Heart right ventricle (tissue), 16 donors: ENCODE measurements at places on chromosomes 16 and 17. TPM values are rescaled to one million over a fixed set of nuclear protein-coding genes. Genes with fewer than 3 reads are reported as not detected.

DNA sequence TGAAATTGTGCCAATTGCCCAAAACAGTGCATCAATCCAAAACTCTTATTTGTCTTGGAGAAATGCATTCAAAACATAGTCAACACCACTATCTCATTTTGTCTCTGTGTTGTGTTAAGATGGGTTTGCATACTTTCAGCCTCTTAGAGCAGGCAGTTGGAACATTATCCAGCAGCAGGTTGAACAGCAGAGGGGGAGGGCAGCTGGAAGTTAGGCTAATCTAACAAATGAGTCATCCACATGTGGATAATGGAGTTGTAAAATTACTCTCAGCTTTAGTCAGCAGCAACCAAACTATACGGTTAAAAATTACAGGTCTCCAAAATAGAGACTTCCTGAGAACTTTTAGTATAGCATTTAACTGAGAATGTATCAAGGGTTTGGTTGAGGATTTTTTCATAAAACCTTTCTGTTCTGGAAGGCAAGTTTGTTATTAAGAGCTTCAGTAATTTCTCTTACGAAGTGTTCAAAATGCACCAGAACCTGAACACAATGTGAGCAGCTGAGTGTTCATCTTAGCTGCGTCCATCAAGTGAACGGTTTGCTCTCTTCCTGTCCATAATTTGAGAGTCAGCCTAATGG lies 46.3 kb downstream of the PRKCA start:
- no peaks in the 10 kb centered on the region for H3K36me3 ChIP-seq
- DNase-seq: no peak
- no peak overlapping the region for H3K27ac ChIP-seq
- H3K27me3 ChIP-seq: no peaks in the 10 kb centered on the region

DNA sequence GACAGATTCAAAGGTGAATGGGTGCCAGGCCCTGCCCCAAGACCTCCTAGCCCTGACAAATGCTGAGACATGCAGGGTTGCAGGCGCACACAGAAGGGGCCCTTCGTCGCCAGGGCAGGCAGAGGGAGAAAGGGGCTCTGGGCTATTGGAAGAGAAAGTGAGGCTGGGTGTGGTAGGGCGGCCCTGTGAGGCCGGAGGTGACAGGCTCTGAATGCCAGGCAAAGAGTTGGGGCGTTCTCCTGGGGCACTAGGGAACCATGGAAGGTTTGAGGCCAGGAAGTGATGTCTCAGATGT lies 26.4 kb upstream of the NXPH3 start:
- peaks cover 7% of the 10 kb centered on the region for H3K27me3 ChIP-seq
- no peak overlapping the region for H3K27ac ChIP-seq
- no peak overlapping the region for H3K4me3 ChIP-seq
- no peaks in the 10 kb centered on the region for H3K4me1 ChIP-seq
- H3K36me3 ChIP-seq: no peaks in the 10 kb centered on the region
- DNase-seq: no peak

DNA sequence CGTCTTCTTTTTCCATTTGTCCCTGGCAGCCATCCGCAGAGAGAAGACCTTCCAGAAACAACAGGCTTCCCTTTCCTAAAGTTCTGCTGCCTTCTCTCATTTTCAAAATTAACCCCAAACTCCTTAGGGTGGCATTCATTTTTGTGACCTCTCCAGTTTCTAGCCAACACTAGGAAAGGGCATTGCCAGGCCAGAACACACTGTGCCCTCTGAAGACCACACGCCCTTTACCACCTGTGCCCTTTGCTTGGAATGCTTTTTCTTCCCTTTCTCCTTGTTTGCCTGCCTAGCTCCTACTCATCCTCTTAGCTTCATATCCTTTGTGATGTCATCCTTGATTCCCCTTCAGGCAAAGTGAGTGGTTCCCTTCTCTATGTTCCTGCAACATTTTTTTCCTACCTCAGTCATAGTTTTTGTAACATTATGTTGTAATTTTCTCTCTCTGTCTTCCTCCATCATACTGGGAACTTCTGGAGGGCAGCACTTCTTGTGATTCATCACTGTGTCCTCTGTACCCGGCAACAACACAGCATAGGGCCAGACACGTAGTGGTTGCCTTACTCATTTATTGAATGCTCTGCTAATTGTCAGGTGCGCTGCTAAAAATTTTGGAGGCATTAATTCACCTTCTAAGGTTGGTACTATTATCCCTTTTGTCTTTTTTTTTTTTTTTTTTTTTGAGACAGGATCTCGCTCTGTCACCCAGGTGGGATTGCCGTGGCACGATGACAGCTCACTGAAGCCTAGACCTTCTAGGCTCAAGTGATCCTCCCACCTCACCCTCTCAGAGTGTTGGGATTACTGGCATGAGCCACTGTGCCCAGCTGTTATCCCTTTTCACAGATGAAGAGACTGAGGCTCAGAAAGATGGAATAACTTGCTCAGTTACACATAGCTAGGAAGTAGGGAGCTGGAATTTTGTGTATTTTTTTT lies 1.0 kb downstream of the KAT8 start:
- peaks cover 48% of the 10 kb centered on the region for H3K36me3 ChIP-seq
- H3K27ac ChIP-seq: peak overlapping the region; percentile 93
- H3K4me3 ChIP-seq: peak overlapping the region; percentile 78

DNA sequence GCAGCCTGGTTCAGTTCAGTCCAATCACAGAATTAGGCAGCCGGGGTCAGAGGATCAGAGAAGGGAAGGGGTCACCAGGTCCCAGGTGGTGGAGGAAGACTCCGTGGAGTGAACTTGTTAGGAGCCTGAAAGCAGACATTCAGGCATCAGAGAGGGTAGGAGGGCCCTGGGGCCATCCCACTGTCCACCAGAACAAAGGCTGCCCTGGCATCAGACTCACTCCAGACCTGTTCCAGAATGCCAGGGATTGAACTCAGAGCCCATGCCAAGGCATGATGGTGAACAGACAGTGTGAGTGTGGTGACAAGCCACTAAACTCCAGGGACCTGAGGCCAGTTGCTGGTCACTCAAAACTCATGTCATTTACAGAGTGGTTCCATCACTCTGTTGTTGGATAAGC lies 37.6 kb downstream of the B4GALNT2 start:
- DNase-seq: no peak
- no peak overlapping the region for H3K4me3 ChIP-seq
- H3K27me3 ChIP-seq: peaks cover 54% of the 10 kb centered on the region
- H3K27ac ChIP-seq: no peak overlapping the region
- no peaks in the 10 kb centered on the region for H3K4me1 ChIP-seq

DNA sequence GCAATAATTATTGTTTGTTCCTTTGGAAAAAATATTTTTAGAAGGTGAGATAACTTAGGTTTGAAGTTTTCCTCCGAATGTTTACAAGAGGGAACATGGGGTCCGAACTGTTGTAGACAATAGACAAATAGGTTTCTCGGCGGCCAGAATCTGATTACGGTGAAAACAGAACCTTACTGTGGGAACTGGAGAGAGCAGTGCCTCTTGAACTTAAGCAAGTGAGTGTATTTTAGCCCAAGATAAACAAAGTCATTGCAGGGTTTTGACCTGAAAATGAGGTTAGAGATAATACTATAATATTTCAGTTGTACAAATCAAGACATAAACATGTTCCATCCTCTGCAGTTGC lies 134.7 kb downstream of the ABCA8 start:
- no peak for DNase-seq
- H3K27ac ChIP-seq: no peak overlapping the region
- H3K36me3 ChIP-seq: no peaks in the 10 kb centered on the region
- no peaks in the 10 kb centered on the region for H3K27me3 ChIP-seq
- no peak overlapping the region for H3K4me3 ChIP-seq

GRCh38 chr17:8160741-8161221 lies 2.0 kb downstream of the VAMP2 start:
- peaks cover 74% of the 10 kb centered on the region for H3K4me1 ChIP-seq
- DNase-seq: no peak
- no peaks in the 10 kb centered on the region for H3K27me3 ChIP-seq
- H3K27ac ChIP-seq: peak overlapping the region; percentile 97
- H3K4me3 ChIP-seq: no peak overlapping the region
- peaks cover 28% of the 10 kb centered on the region for H3K36me3 ChIP-seq

- no peak overlapping the region for H3K4me3 ChIP-seq
- peak overlapping the region; percentile 89 for H3K27ac ChIP-seq
- H3K36me3 ChIP-seq: no peaks in the 10 kb centered on the region
- H3K4me1 ChIP-seq: no peaks in the 10 kb centered on the region
- no peak for DNase-seq
- no peaks in the 10 kb centered on the region for H3K27me3 ChIP-seq
Measured at GRCh38 chr17:4764595-4764994, 7.1 kb upstream of the TM4SF5 start.

- DNase-seq: no peak
- no peak overlapping the region for H3K4me3 ChIP-seq
- no peaks in the 10 kb centered on the region for H3K27me3 ChIP-seq
- H3K36me3 ChIP-seq: no peaks in the 10 kb centered on the region
- H3K4me1 ChIP-seq: no peaks in the 10 kb centered on the region
Measured at GRCh38 chr16:82535262-82535661, 91.5 kb upstream of the CDH13 start.

DNA sequence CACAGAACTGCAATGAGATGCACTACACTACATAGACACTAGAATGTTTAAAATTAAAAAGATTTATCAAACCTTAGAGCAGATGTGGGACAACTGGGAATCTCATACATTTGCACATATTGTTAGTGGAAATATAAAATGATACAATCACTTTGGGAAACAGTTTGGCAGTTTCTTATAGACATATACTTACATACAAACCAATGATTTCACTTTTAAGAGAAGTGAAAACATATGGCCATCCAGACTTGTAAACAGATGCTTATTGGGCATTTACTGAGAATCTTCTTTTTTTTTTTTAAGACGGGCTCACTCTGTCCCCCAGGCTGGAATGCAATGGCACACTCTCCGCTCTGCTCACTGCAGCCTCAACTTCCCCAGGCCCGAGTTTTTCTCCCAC lies 50.1 kb downstream of the AXIN2 start:
- H3K27ac ChIP-seq: no peak overlapping the region
- H3K4me3 ChIP-seq: no peak overlapping the region
- H3K27me3 ChIP-seq: no peaks in the 10 kb centered on the region
- no peaks in the 10 kb centered on the region for H3K4me1 ChIP-seq
- no peaks in the 10 kb centered on the region for H3K36me3 ChIP-seq

DNA sequence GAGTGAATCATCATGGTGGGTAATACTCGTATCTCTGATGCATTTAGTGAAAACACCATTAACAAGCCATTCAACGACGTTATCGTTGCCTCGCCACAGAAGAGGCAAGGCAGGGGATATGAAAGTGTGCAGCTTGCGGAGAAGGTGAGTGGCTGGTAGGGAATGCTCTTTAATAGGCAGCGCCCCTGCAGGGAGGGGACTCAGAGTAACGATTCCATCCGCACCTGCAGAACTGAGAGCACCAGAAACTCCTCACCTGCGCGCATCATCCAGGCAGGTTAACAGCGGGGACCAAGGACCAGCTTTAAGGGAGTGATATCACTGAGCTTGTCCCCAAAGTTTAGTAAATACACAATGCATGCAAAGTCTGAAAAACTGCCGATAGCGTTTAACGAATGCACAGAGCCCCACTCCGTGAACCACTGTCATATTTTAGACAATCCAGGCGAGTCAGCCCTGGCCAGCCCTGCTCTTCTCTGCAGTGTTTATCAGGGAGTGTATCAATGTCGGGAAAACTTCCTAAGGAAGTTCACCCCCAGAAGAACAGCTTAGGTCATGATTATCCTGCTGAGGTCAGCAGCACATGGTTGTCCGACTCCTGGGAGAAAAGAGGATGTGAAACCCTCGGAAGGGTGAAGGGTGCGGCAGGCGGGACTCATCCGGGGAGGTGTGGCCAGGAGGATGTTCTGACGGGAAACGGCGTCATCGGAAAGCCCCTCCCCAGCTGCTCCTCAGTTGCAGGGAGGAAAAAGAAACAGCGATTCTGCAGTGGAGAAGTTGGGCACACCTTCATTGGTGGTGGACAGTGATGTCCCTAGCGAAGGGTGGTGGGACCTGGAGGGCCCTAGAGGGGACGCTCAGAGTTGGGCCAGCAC lies 68.5 kb upstream of the DNAH17 start:
- H3K27ac ChIP-seq: peak overlapping the region; percentile 79
- H3K27me3 ChIP-seq: no peaks in the 10 kb centered on the region
- no peak overlapping the region for H3K4me3 ChIP-seq
- DNase-seq: peak; percentile 77

GRCh38 chr16:9499941-9500593 lies 408.6 kb downstream of the HAPSTR1 start:
- no peak overlapping the region for H3K27ac ChIP-seq
- peaks cover 4% of the 10 kb centered on the region for H3K27me3 ChIP-seq

DNA sequence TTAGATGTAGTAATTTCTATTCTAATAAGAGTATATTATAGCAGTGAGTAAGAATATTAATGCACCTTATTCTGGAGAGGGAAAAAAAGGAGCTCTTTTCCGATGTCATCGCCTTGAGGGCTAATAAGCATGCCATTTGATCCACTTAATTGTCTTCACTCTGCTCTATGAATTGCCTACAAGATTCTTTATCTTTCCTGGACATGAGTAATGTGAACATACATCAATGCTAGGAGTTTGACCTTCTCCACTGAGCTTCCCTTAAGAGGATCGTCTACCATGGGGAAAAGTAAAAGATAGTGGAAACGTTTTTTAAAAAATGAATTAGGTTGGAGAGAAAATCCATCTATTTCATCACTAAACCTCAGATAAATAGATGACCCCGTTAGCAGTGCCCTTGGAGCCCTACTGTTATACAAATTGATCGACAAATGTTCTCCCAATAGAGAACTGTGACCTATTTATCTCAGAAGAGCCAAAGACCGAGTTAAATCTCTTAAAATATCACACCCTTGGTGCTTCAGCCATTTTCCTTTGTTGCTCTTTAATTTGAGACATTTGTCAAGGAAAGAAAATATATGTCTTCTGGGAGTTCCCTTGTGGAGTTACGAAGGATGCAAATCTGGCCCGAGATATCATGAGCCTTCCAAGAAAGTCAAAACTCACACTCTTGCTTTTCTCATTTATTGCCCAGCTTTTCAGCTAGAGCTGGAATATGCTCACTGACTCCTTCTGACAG lies 898.5 kb downstream of the KCNJ2 start:
- no peaks in the 10 kb centered on the region for H3K36me3 ChIP-seq
- H3K27ac ChIP-seq: no peak overlapping the region
- no peak for DNase-seq
- no peaks in the 10 kb centered on the region for H3K4me1 ChIP-seq
- no peak overlapping the region for H3K4me3 ChIP-seq
- H3K27me3 ChIP-seq: no peaks in the 10 kb centered on the region

- H3K27me3 ChIP-seq: no peaks in the 10 kb centered on the region
- no peak for DNase-seq
- H3K4me1 ChIP-seq: peaks cover 10% of the 10 kb centered on the region
- no peak overlapping the region for H3K4me3 ChIP-seq
- no peaks in the 10 kb centered on the region for H3K36me3 ChIP-seq
Measured at GRCh38 chr16:24734382-24734781, 4.9 kb downstream of the TNRC6A start.

- no peak overlapping the region for H3K4me3 ChIP-seq
- H3K36me3 ChIP-seq: no peaks in the 10 kb centered on the region
- H3K27me3 ChIP-seq: peaks cover 7% of the 10 kb centered on the region
- peaks cover 15% of the 10 kb centered on the region for H3K4me1 ChIP-seq
- H3K27ac ChIP-seq: no peak overlapping the region
- DNase-seq: no peak
Measured at GRCh38 chr17:29057361-29057760, 14.4 kb downstream of the PIPOX start.

The TMEM220 gene
- 10.5 TPM for total RNA-seq

The IGFALS gene
- total RNA-seq: not detected

The ITGB3 gene
- 4.4 TPM for total RNA-seq

The KRT27 gene
- not detected for total RNA-seq

The HBZ gene
- total RNA-seq: not detected

The SCARF1 gene
- total RNA-seq: 8.3 TPM

The SLC52A1 gene
- not detected for total RNA-seq

The SOX8 gene
- 0.35 TPM for total RNA-seq
